ENCODE measurements at places on chromosomes 5 and 9. TPM values are rescaled to one million over a fixed set of nuclear protein-coding genes. Genes with fewer than 3 reads are reported as not detected.

GPR151 gene
- total RNA-seq, result not detected

TNC gene
- total RNA-seq, result 0.10 TPM

LPAR1 gene
- total RNA-seq, result 1.7 TPM

FABP6 gene
- not detected for total RNA-seq

CTXN3 gene
- not detected for total RNA-seq

MAP1B gene
- total RNA-seq, result 0.10 TPM

GMCL2 gene
- not detected for total RNA-seq

PCDHGC4 gene
- total RNA-seq, result 0.10 TPM

PCDHGA11 gene
- 0.21 TPM for total RNA-seq

AMBP gene
- not detected for total RNA-seq

PCDHGB5 gene
- total RNA-seq, result 0.84 TPM

GAS1 gene
- 0.63 TPM for total RNA-seq

CBY3 gene
- total RNA-seq, result 0.52 TPM

IL13 gene
- 0.31 TPM for total RNA-seq

RAB14 gene
- 49.7 TPM for total RNA-seq

SNX18 gene
- total RNA-seq, result 83.6 TPM

SERF1A gene
- 11.1 TPM for total RNA-seq

ADAMTS12 gene
- under 0.01 TPM for total RNA-seq

ANKRD18A gene
- 2.0 TPM for total RNA-seq

FOXD4L6 gene
- not detected for total RNA-seq

ARHGEF39 gene
- 0.10 TPM for total RNA-seq

PCDHGA2 gene
- not detected for total RNA-seq

Data from mononuclear cell (primary cell).